ENCODE measurements at places on chromosomes 1 and 21.
A peak's percentile ranks its signal among the peaks of the same experiment; 100 is the strongest.

GRCh38 chr1:5847013-5847659 lies 145.1 kb downstream of the NPHP4 start:
- DNase-seq: no peak

GRCh38 chr1:226625326-226625725 lies 76.8 kb downstream of the STUM start:
- DNase-seq: no peak

GRCh38 chr1:188769181-188769580 lies 1708.5 kb downstream of the BRINP3 start:
- DNase-seq: no peak

GRCh38 chr21:45642122-45642813 lies 1.3 kb upstream of the PCBP3 start:
- DNase-seq: peak; percentile 24

- DNase-seq: no peak
Measured at GRCh38 chr21:21268061-21268471, 269.9 kb downstream of the NCAM2 start.

DNA sequence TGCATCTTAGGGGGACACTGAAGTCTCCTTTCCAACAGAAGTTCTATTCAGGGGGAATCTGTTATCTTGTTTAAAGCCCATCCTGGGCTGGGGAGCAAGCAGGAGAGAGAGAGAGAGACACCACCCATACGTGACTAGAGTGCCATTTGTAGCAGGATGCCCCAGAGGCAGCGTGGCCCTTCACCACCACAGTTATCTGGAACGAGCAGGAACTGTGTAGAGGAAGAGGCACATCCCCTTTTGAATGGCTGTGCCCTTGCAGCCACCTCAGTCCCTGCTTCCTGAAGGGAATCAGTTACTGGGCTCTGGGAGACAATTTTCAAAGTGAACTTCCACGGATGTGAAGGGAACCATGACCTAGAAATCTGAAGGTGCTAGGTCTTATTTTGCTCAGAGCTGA lies 19.4 kb upstream of the LAMTOR5 start:
- no peak for DNase-seq

GRCh38 chr1:9022773-9023172 lies 3.5 kb downstream of the SLC2A7 start:
- no peak for DNase-seq

- DNase-seq: no peak
Measured at GRCh38 chr1:89429062-89429461, 65.2 kb downstream of the GBP6 start.

DNA sequence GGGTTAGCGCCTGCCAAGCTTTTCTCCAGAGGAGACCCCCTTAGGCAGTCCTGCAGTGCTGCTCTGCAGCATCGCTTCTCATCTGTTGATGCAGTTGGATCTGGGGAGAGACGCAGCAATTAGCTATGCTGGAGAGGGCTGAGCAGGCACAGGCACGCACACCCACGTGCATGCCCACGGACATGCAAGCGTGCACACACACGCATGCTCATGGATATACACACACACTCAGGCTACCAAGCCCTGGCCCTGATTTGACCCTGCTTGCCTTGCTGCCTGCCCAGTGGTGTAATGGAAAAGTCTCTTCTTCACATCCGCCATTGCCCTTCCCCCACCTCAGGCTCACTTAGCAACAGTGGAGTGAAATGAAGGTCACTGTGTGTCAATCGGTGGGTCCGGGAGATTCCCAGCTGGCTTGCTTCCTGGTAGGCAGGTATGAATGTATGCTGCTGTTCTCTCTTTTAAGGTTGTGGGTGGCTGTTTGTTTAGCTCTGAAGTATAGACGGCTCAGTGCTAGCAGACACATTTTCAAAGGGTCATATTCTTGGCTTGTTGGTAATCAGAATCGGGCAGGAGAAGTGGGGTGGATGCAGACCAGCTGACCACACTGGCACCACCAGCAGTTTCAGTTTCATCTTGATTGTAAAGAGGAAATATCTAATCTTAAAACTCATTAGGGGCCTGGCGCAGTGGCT lies 9.5 kb downstream of the ATP1B1 start:
- DNase-seq: peak; percentile 33

GRCh38 chr1:199218065-199218464 lies 579.2 kb downstream of the PTPRC start:
- DNase-seq: no peak

- no peak for DNase-seq
Measured at GRCh38 chr1:248576260-248576980, 1.9 kb upstream of the OR2T34 start.

DNA sequence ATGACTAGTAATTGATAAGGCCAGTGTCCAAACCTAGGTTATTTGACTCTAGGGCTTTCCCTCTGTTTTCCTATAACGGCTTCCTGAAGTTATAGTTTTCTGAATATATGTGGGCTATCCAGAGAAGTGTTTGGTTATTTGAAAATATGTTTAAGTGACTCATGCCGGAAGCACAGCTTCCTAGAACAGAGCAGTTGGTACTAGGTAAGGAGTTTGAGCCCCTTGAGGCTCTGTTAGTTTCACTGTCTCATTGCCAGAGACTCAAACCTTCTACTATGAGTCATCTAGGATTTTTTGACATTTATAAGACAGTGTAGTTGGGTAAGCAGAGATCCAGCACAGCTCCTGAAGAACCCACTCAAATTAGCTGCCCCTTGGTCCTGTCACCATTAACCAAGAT lies 27.1 kb upstream of the LEPR start:
- DNase-seq: no peak

DNA sequence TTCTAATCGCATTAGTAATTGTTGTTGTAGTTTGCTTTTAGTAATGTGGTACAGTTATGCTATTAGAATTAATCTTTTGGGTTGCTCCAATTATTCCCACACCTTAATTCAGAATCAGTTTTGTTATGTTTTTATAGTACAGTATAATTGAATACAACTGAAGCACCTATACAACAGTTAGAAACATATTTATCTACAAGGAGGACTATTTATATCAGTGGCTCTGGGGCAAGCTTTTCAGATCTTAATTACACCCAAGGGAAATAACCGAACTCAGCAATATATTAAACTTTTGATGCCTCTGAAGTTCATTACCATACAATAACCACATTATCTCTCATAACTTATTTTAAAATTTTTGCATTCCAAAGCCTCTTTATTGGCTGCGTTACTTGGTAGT lies 74.4 kb downstream of the LHX9 start:
- DNase-seq: no peak

DNA sequence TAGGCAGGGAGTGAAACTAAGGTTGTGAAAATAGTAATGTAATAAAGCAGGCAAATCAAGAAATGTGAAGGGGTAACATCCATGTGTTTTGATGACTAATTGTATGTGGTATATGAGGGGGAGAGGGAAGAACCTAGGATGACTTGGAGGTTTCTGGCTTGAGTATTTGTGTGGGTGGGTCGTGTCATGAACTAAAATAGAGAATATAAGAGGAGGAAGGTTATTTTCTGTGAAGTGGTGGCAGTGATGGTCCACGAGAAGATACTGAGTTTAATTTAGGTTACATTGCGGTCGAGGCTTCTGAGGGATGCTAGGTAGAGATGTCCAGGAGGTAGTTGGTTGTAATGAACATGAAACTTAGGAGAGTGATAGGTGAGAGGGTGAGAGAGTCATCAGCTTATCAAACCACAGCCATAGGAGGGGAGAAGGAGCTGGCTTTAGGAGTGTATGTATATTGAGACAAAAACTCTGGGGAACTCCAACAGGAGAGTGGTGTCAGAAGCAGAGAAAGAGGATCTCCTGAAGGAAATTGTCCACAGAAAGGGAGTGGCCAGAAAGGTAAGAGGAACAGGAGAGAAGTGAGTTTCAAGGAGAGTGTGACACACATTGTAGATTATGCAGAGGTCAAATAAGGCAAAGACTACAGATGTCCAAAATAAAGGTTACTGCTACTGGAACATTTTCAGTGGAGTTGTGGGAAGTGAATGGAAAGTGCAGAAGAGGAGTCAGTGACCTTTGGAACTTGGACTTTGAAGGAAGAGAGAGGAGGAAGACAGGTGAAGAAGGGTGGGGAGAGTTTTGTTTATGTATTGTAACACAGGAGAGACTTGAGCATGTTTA lies 89.0 kb upstream of the MACF1 start:
- DNase-seq: no peak

- no peak for DNase-seq
Measured at GRCh38 chr1:202709276-202710041, 795 bp downstream of the SYT2 start.

DNA sequence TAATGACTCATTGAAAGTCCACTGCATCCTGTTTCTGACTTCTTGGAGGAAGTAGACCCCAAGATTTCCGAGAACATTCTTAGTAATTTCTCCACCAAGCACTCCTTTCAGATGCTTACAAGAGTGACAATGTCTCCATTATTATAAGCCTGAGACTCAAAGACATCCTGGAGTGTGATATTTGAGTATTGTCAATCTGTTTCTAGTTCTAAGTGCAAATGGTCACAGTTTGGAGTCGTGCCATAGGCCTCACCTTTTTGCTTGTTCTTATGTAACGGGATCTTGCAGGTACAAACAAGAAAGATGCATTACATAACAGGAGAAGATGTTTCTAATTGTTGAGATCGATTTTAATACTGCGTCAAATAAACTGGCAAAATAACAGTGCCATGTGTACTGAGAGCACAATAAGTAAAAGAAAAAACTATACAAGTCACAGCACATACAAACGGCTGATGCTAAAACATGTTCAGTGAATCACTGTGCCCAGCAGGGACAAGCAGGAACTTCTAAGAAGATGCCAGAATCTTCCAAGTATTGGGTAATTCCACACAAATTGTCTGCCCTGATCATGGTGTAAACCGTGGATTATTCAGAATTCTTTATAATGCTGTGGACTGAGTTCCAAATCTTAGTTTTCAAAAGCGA lies 54.1 kb downstream of the CD2 start:
- no peak for DNase-seq

DNA sequence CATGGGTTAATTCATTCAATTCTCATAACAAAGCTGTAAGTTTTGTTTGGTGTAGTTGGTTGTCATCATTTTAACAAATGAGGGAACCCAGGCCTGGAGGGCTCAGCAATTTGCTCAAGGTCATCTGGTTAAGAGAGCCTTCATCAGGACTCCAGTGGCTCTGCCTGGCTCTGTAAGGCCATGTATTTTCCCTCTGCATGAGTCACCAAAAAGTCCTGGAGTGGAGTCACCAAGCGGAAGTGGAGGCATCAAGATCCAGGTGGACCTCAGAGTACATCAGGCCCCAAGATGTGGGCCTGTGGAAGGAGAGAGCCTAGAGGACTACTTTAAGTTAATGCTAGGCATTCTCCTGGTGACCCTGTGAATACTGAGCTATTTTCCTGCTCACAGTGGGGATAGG lies 30.0 kb upstream of the RBM15 start:
- no peak for DNase-seq

GRCh38 chr1:157829711-157830110 lies 9.8 kb upstream of the FCRL1 start:
- no peak for DNase-seq

- no peak for DNase-seq
Measured at GRCh38 chr1:8370046-8370881, 52.4 kb downstream of the SLC45A1 start.

DNA sequence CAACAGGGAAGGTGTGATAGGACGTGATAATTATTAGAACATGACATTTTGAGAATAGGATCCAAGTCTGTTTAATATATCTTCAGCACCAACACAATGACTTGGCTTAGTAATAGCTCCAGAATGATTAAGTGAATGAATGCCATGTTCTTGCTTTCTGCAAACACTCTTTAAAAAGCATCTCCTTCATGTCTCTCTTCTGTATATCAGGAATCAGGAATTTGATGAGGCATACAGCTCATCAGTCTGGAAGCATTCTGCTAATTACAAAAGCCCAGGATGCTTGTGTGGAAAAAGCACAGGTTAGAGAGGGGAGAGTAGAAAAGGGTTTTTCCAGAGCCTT lies 113.0 kb upstream of the ZNF648 start:
- DNase-seq: no peak

DNA sequence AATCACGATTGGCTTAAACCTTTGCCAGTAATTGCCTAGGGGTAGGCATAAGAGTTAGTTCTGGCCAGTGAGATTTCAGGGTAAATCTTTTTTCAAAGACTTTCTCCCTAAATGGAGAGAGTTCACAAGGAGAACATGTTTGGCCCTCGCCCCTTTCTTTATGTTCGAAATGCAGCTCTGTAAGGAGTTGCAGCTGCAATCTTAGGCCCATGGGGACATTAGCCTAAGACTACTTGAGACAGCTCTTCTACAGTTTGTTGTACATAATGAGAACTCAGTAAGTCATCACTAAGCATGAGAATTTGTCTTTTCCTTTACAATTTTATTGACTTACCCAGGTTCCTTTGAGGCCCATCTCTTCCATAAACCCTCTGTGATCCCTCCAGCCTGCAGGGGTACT lies 40.4 kb upstream of the GADD45A start:
- DNase-seq: no peak

DNA sequence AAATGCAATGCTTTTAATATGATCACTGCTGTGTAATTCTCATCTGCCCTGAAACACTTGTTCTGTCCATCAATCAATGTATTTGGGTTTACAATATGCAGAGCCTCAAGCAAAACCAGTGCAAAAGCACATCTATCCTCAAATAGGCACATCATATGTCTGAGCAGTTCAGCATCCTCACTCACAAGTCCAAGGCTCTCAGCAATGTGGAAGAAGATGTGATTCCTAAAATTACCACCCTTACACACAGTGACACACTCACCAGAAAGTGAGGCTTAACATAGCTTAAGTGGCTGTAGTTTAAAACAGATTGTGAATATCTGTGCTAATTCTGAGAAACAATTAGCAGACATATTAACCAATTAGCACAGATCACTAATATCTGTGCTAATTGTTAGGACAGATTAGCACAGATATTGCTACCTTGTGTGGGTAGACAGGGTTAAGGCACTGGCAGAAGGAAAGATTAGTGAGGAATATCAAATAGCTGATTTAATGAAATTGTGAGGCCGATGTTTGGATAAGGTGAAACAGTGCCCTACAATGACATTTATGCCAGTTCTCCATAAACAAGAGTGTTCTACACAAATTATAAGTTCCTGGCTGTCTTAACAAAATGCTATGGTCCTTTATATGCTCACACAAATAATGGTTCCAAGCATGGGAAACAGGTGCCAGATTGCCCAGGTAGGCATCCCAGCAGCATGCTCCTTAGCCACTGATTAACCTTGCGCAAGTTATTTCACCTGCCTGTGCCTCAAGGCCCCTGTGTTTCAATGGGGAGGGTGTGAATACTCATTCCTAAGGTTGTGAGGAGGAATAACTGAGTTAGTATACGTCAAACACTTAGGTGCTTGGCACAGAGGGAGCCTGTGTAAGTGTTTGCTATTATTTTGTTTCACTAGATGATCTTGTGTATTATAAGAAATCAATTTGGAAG lies 41.7 kb downstream of the MRPL39 start:
- no peak for DNase-seq

GRCh38 chr1:68051475-68051874 lies 1.0 kb upstream of the DIRAS3 start:
- DNase-seq: no peak

All from B cell (primary cell).